Stimulated activated CD8-positive, alpha-beta memory T cell treated with anti-CD3 and anti-CD28 coated beads, Interleukin-2, amount 100 ng/mL, for 1 hour (primary cell): ENCODE measurements at places on chromosomes 2 and 18.
A peak's percentile ranks its signal among the peaks of the same experiment; 100 is the strongest.

DNA sequence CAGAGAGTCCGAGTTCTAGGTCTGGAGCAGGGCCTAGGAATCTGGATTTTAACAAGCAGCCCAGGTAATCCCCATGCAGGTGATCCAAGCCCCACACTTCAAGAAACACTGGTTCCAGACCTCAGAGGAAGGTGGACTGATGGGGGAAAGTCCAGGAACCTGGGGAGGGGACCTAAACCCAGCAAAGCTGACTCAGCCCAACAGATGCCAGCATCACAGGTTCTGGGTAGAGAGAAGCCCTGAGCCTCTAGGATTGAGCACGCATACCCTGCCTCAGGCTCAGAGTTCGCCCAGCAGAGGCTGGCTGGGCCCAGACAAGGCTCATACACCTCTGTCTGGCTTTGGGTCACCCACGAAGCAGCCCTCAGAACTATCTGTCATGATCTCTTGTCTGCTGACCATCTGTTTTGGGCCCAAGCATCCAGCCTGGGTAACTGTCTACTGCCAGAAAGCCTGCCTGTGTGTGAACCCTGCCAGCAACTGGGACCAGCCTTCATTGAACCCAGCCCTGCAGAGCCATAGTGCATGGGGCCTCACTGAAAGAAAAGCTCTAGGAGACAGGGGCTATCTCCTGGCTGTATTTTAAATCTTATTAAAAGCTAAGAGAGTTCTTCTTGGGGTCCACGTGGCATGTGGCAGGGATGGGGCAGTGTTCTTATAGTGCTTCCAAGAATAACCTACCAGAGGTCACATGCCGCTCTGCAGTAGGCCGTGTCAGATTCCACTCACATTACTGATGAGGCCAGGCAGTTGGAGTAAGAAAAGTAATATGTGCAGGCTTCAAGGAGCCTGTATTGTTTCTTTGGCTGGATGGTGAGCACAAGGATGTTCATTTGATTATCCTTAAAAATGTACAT is 7.4 kb downstream of the TMEM127 start:
- DNase-seq: no peak

GRCh38 chr18:58316396-58317342 is 272.6 kb downstream of the NEDD4L start:
- no peak for DNase-seq

DNA sequence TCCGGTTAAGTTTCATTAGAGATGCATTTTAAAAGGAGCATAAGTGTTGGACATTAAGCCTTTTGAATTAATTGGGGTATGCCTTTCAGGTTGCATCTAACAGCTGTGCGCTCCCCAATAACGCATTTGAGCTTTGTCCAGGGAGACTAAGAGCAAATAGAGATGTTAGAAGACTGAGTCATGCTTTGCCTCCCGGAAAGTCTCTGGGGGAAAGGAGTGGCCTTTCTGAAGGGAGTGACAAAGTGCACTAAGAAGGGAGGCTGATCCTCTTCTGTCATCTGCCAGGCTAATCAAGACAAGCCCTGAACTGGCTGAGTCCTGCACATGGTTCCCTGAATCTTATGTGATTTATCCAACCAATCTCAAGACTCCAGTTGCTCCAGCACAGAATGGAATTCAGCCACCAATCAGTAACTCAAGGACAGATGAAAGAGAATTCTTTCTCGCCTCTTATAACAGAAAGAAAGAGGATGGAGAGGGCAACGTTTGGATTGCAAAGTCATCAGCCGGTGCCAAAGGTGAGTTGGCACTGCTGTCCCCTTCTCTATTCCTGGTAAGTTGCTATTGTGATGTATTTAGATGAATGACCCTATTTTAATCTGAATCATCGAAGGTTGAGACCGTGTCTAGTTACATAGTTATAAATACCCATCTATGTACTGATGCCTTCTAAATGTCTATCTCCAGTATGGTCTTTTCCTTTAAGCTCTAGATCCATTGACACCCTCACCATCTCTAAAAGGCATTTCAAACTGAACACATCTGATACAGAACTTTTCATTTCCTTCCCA is 12.1 kb downstream of the TTL start:
- no peak for DNase-seq

- no peak for DNase-seq
These were observed 16.4 kb upstream of the STARD7 start for GRCh38 chr2:96225016-96225533.

DNA sequence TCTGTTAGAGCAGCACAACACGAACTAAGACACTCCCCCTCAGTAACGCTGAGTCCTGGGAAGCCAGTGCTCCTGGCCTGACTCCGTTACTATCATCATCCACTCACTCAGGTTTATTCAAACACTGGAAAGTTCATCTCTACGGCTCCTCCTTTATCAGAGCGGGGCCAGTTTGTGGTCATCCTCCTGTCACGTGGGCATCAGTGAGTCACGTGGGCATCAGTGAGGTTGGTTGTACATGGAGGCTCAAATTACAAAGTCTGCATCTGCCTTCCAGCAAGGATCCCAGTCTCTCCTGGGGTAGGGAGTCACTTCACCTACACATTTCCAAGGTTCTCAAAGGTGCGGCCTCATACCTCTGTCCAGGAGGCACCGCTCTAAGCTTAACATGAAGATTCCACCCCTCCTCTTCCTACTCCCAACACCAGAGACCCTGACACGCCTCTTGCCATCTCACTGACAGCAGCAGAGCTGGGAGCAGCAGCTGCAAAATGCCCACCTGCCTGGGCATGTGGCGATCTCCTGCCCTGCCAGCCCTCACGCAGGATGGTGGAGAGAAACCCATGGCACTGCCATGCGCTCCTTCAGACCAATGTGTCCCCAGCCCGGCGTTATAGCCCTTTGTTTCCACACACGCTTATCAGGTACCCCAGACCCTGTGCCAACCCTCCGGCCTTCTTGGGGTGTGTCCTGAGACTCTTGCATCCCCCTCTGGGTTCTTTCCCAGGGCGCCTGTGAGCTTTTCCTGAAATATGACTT is 99.2 kb upstream of the PTPRM start:
- no peak for DNase-seq

GRCh38 chr2:120862201-120863060 is 126.8 kb downstream of the GLI2 start:
- DNase-seq: no peak

DNA sequence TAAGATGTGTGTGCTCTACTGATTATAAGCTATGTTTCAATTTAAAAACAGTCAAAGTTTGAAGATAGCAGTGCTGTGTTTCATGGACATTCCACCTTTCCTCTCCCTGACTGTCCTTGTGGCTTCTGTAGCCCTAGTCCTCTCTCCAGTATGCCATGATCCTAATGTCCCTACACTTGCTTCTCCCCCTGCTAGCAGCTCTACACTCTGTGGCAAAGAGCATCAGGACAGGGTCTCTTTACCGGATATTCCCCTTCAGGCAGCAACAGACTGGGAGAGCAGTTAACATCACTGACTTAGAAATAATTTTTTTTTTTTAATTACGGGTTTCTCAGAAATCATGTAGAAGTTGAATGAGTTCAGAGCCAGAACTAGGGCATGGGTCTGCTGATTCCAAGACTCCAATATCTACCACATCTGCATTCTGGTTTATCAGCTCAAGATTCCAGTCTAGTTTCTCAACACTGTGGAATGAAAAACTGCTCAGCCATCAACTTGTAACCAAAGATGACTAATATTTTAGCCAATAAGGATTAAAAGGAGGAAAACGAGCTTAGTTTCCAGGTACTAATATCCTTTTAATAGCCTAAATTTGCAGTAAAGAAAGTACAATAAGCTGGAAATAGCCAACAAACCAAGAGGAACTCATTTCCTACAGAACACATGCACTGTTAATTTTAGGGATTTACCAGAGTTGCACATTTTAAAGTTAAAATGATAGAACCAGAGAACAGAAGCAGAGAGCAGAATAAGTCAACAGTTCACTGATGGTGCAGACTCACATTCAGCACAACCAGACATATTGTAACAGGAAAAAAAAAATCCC is 45.2 kb downstream of the TMEM131 start:
- DNase-seq: no peak

GRCh38 chr18:64872710-64873458 is 724.0 kb upstream of the LINC00305 start:
- no peak for DNase-seq

GRCh38 chr2:110877031-110877827 is 144.9 kb downstream of the ACOXL start:
- no peak for DNase-seq

DNA sequence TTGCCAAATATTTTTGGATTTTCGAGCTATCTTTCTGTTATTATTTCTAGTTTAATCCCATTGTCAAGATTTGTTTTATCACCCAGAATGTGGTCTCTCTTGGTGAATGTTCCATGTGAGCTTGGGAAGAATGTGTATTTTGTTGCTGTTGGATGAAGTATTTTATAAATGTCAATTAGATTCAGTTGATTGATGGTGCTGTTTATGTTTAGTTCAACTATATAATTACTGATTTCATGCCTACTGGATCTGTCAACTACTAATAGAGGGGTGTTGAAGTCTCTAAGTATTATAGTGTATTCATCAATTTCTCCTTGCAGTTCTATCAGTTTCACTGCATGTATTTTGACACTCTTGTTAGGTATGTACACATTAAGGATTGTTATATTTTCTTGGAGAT is 34.7 kb upstream of the RMND5A start:
- DNase-seq: no peak

DNA sequence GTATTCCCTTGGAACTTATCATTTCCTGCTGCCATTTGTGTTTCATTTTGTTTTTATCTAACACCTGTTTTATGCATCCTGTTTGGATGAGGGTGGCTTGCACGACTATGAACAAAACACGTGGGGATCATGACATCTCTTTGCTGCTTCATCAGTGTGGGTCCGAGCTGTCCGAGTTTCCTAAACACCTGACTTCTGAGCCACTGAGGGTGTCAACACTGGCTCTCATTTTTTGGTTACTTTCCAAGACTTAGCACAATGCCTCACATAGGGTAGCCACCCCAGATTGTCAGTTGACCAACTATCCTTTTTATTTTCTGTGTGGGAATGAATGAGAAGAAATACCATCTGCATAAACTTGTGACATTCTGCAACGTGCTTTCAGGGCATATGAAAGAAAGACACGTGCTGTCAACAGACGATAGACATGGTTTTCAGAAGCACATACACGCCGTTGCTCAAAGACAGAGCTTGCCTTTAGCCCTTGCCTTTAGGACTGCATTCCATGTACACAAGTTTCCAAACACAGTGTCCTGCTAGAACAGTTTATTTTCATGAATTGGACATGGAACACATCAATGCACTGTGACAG is 166.7 kb downstream of the MYT1L start:
- DNase-seq: no peak

GRCh38 chr2:458425-458815 is 170.5 kb upstream of the ALKAL2 start:
- no peak for DNase-seq

GRCh38 chr2:235553696-235554100 is 59.9 kb downstream of the AGAP1 start:
- DNase-seq: no peak

- no peak for DNase-seq
These were observed 51.9 kb upstream of the PCBP1 start for GRCh38 chr2:70035344-70035844.

GRCh38 chr2:54332386-54332785 is 76.4 kb upstream of the TSPYL6 start:
- DNase-seq: no peak

DNA sequence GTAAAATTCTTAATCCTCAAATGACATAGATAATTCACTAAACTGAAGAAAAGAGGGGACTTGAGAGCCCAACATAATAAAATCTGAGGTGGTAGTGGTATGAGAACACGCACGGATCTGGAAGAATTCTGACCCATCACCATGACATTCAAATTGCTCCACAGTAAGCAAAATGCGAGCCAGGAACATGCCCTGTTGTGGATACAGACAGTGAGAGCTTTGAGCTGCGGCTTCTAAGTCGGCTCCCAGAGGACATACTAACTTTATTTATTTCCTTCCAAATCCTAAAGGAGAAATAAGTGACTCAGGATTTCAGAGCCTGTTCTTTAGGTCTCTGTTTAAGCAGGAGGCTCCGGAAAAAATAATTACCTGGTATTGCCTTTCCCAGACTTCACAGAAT is 143.4 kb upstream of the SMAD7 start:
- DNase-seq: no peak

- peak; percentile 40 for DNase-seq
These were observed at the start of gene PARD6G for GRCh38 chr18:80247393-80247841. Gene PARD6G, minus strand, starts transcription at chr18:80247514. Its CDS starts 166 bp downstream, at chr18:80247348.

- DNase-seq: no peak
These were observed 7.8 kb downstream of the PIAS2 start for GRCh38 chr18:46909497-46909896.

GRCh38 chr2:207319316-207319715 is 153.6 kb upstream of the KLF7 start:
- no peak for DNase-seq

- DNase-seq: no peak
These were observed 5.1 kb upstream of the RAB27B start for GRCh38 chr18:54822872-54823845.

GRCh38 chr2:72050734-72051133 is 96.9 kb downstream of the CYP26B1 start:
- no peak for DNase-seq

GRCh38 chr2:167582619-167583018 is 664.8 kb downstream of the STK39 start:
- no peak for DNase-seq

DNA sequence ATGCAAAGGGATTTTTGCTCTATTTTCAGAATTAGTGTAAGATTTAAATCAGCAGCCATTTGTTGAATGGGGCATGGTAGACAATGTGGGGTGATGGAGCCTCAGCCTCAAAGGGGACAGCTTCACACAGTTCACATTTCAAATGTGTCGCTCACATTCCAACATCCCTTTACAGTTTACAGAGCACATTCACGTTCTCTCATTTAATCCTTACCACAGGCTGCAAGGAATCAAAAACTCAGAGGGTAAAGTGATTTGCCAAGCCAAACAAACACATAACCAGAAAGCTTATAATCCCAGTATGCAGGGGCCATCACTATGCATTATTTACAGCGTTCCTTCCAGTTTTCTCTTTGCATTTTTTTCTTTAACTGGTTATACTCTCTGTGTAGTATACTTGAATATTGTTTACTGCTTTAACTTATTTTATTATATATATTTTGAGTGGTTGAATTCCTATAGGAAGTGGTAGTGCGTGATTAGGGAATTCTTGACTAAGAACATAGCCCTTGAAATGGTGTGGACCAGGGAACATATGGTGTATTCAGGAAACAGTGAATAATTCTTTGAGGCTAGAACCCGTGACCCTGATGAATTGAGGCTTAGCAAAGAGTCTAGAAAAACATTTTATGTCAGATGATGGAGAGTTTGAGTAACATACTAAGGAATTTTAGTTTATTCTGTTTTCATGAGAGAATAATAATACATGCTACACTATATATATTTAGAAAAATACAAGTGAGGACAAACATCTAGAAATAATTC is 18.1 kb upstream of the TAF1B start:
- no peak for DNase-seq
